ENCODE measurements at places on chromosomes 16 and 17.

- DNase-seq = no peak
Measured at GRCh38 chr16:16863672-16864071, 484.7 kb downstream of the NPIPA7 start.

DNA sequence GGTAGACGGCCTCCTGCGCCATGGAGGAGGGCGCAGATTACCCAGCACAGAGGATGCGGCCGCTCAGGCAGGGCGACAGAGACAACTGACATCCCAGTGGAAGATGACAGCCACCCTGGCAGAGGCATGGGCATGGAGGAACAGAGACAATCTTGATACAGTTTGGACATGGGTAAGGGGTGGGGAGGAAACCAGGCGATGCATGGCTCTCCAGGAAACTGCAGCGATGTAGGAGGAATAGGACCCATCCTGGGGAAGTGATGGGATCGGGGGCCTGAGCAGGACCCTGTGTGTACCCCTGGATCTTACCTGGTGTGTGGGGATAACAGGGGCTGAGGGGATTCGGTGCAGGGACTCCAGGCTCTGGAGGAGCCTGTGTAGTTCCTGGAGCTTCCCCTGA, 4.6 kb downstream of the OSBPL7 start:
- no peak for DNase-seq

DNA sequence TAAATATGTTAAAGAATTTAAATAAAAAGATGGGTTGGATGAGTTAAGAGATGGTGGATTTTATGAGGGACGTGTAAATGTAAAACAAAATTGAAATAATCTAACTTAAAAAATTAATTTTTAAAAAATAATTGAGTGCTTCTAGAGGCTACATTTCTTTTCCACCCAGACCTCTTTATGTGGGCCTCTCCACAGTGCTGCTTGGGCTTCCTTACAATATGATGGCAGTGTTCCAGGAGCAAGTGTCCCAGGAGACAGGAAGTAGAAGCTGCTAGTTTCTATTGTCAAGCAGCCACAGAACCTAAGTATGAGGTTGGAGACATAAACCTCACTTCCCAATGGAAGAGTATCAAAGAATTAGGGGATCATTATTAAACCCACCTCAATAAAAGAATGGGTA, 205.7 kb upstream of the CPHXL start:
- DNase-seq = no peak

DNA sequence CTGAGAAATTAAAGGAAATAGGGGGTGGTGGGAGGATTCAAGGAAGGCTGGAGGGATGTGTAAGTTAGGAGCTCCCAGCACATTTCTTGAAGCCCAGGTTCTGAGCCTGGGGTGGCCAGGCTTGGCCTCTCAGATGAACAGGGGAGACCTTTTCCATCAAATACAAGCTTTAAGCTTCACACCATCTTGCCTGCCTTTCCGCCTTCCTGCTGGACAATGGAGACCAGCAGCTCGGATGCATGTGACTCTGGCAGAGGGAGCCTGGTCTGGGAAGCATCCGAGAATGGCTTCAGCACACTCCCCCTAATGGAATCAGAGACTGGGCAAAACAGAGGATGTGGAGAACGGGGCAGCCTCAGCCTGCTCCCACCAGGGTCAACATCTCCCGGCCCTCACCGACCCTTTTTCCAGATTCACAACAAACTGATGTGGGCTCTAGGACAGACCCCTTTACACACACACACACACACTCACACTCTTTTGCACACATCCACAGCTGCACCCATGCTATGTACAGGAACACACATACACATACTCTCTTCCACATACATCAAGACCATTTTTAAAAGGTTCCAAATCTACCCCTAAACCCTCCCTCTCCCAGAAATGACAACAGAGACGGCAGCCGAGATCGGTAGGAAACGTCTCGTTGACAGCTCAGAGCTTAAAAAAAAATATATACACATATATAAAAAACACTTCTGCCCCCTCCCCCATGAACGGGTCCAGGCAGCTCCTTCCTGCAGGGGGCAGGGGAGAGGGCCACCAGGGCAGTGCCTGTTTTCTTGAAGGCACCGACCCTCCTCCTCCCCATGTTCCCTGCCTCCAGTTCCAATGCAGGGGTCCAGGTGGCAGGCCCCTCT, 6.5 kb upstream of the ATXN7L3 start:
- no peak for DNase-seq

GRCh38 chr16:61820398-61820797, 215.8 kb downstream of the CDH8 start:
- DNase-seq = no peak
